ENCODE measurements at places on chromosomes 5 and 9. TPM values are rescaled to one million over a fixed set of nuclear protein-coding genes. Genes with fewer than 3 reads are reported as not detected.

CFAP90 gene
- total RNA-seq, result 0.41 TPM

HTR1A gene
- total RNA-seq, result not detected

NEUROG1 gene
- not detected for total RNA-seq

BRINP1 gene
- total RNA-seq, result 0.26 TPM

C5orf47 gene
- total RNA-seq, result not detected

ZDHHC11B gene
- total RNA-seq, result 1.2 TPM

TLX3 gene
- total RNA-seq, result not detected

PAEP gene
- 0.20 TPM for total RNA-seq

SPATA31C1 gene
- total RNA-seq, result not detected

ESM1 gene
- not detected for total RNA-seq

PCDHA3 gene
- total RNA-seq, result 0.92 TPM

SPATA31D4 gene
- total RNA-seq, result not detected

GRXCR2 gene
- total RNA-seq, result not detected

STXBP1 gene
- total RNA-seq, result 18.5 TPM

WHRN gene
- total RNA-seq, result 6.9 TPM

NUTM2F gene
- total RNA-seq, result not detected

TIGD6 gene
- total RNA-seq, result 5.2 TPM
